Eye (tissue), 1 donor: ENCODE measurements at places on chromosomes 16 and 17.

DNA sequence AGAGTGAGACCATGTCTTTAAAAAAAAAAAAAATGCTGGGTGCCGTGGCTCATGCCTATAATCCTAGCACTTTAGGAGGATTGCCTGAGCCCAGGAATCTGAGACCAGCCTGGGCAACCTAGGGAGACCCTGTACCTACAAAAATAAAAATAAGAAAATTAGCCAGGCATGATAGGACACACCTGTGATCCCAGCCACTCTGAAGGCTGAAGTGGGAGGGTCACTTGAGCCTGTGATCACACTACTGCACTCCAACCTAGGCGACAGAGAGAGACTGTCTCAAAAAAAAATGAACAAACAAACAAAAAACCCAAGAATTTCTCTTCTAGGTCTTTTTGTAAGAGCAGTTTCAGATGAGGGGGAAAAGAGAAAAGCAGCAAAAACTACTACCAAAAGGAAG is 34.6 kb downstream of the NME2 start:
- no peak for DNase-seq

GRCh38 chr17:31148205-31148604 is 53.4 kb downstream of the NF1 start:
- DNase-seq: no peak

DNA sequence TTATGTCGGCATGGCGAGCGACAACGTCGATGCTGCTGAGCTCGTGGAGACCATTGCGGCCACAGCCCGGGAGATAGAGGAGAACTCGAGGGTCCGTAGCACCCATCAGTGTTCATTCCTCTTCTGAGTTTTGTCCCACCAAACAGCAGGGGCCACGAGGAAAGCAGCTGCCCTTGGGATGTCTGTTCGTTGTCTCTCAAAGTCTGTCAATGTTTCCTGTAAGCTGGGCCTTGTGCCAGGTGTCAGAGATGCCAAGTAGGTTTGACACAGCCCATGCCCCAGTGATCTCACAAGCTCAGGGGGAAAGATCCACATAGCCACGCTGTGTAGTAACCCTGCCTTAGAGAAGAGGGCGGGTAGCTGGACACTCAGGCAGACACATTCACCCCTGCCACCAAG is 22.6 kb downstream of the NTAN1 start:
- no peak for DNase-seq

DNA sequence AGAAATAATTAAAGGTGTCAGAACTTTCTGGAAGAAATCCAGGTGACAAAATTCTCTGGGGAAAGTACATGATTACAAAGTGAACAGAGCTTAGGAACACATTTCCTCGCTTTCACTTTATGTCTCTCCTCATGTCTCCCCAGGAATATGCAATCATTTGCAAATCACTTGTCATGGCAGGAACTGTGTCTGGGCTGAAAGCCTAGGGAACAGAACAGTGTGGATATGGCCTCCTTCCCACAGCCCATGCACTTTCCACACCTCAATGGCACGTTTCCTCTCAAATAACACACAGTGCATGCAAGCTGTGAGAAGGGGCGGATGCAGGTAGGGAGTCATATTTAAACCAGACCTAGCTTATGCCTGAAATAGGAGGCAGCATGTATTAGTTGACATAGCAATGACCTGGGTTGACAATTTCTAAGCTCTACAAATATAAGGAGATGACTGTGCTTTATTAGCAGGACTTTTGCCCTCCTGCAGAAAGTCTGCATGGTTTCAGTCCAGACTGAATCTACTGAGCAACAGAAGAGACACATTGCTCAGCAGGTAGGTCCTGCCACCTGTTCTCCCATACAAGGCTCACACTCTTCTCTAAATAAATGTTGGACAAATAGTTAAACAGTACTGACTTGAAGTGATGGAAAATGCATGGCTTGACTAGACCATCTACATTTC is 236.0 kb upstream of the ELAC2 start:
- no peak for DNase-seq

- no peak for DNase-seq
Measured at GRCh38 chr16:17389384-17389783, 81.4 kb downstream of the XYLT1 start.

GRCh38 chr17:21078016-21078780 is 35.4 kb upstream of the USP22 start:
- DNase-seq: no peak

GRCh38 chr16:53740476-53740875 is 36.5 kb downstream of the FTO start:
- no peak for DNase-seq

DNA sequence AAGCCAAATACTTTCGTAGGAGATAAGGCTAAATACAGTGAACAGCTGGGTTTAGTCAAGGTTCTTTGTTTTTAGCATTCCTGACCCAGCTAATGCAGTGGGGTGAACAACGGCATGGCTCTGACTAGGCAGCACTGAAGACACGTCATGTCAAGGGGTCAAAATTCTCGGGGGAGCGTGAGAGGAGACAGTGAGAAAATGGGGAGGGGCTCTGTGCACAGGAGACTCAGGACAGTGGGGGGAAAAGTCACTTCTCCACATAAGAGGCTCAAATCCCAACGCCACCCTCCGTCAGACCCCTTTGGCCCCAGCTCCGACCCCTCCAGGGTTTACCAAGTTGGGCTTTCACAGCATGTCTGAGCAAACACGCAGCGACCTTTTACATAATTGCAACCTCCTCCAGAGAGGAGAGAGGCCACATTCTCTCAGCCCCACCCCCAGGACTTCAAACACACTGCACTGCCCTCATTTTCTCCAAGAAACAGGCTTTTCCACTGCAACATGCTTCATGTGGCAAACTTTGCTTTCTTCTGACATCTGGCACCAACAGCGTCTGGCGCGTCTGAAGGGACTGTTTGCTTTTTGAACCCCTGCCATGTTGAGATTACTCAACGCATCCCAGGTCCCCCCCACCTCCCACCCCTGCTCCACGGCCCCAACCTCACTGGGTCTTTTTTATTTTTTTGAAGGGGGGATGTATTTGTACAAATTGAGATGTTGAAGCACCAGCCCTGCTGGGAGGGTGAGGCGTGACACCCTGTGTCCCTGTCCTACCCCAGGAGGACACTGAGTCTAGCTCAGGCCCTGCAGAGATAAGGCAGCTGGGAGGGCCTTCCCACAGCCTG is 30.0 kb downstream of the AXIN2 start:
- peak; percentile 89 for DNase-seq

DNA sequence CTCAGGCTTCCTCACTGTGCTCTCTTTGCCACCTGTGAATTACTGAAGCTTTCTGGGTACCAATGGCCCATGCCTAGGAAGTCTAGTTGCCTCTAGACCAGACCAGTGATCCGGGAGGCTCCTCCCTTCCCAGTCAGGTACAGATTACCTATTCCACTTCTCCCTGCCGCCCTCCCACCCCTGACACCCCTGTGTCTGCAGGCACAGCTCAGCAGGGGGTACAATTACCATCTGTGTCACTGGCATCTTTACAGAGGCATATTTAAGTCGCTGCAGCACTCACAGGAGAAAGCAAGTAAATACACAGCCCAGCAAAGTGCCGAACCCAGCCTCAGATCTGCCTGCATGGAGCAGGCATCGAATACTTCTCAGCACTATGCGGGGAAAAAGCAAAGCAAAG is 5.3 kb upstream of the WSCD1 start:
- no peak for DNase-seq

GRCh38 chr17:41404024-41404671 is 6.7 kb upstream of the KRT31 start:
- peak; percentile 42 for DNase-seq

DNA sequence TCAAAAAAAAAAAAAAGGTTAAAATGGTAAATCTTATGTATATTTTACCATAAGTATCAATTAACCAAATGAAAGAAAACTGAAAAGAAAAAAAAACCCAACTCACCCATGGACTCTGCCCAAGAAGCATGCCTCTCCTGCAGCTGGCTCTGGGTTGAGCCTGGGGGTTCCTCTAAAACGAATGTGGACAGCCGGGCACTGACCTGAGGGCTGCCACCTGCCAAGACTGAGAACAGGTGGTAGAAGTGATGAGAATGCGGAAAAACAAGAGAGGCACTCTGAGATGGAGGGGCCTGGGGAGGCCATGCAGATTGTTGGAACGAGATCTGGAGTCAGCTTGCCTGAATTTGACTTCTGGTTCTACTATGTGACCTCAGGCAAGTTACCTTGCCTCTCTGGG is 85.5 kb upstream of the MSI2 start:
- DNase-seq: no peak

- DNase-seq: peak; percentile 80
Measured at GRCh38 chr17:77164483-77165091, 23.8 kb downstream of the SEC14L1 start.

GRCh38 chr17:75475144-75475835 is 18.9 kb downstream of the TMEM94 start:
- DNase-seq: peak; percentile 38

DNA sequence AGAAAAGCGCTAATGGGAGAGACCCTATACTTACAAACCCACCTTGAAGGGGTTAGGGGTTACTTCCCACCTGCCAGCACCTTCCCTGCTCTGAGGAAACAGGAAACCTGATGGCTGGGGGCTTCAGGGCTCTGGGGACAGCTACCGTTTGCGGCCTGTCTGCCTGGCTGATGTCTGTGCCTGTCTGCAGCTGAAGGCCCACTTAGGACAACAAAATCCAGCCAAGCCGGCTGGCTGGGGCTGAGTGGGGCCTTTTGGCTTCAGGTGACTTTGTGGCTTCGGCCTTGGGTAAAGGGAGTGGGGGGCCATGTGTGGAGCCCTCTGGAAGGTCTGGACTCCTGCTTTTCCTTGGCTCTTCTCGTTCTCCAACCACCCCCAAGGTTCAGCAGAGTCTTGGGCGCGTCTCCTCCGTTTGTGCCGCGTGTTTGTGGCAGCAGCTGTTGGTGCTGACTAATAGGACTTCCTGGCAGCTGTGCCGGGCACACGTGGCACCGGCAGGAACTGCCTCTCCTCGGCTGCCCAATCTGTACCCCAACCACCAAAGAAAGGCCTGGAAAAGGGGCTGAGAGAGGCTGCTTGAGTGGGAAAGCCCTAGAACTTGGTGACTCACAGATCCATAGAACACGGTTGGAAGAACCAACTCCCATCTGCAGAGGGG is 186.7 kb downstream of the MSI2 start:
- no peak for DNase-seq

DNA sequence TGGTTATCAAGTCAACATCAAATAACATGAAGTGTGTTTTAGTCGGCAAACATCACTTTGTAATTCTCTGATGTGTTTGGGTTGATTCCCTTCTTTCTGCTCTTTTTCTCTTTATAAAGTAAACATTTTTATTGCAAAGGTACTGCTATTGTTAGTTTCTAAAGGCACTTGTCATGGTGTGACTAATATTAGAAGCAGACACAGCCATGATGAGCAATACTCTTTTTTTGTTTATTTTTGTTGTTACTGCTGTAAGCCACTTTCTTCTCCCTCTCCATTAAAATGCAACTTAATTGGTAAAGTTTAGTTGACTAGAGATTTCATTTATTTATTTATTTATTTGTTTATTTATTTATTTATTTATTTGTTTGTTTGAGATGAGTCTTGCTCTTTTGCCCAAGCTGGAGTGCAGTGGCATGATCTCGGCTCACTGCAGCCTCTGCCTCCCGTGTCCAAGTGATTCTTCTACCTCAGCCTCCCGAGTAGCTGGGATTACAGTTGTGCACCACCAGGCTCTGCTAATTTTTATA is 424.7 kb downstream of the WWOX start:
- DNase-seq: no peak

- DNase-seq: no peak
Measured at GRCh38 chr16:17518441-17518840, 47.7 kb upstream of the XYLT1 start.

DNA sequence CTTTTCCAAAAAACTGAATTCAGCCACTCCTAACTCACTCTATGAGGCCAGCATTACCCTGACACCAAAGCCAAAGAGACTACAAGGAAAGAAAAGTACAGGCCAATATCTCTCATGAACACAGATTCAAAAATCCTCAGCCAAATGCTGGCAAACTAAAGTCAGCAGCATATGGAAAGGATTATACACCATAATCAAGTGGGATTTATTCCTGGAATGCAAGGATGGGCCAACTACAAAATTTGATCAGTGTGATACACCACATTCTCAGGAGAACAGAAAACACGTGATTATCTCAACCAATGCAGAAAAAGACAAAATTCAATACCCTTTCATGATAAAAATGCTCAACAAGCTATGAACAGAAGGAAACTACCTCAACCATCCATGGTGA is 7.7 kb upstream of the AATK start:
- DNase-seq: peak; percentile 41

DNA sequence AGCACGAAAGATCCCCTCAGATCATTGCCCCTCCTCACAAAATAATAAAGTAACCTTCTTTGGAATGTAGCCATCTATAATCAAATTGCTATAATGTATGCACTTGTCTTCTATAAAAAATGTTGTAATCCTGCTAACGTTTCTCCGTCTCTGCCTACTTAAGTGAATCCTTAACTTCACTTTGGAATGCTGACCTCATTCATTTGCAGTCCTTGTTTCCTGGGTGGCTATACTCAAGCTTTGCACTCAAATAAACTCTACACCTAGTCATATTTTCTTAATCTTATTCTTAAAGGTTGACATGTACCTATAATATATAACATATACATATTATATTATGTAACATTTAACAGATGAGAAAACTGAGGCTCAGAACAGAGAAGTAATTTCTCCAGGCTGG is 22.7 kb downstream of the CHD9NB start:
- no peak for DNase-seq
